ENCODE measurements at places on chromosomes 11 and 22.

GRCh38 chr11:70537576-70538571 is 139.5 kb downstream of the CTTN start:
- no peak for DNase-seq

GRCh38 chr11:125869521-125869920 is 17.9 kb upstream of the HYLS1 start:
- no peak for DNase-seq

DNA sequence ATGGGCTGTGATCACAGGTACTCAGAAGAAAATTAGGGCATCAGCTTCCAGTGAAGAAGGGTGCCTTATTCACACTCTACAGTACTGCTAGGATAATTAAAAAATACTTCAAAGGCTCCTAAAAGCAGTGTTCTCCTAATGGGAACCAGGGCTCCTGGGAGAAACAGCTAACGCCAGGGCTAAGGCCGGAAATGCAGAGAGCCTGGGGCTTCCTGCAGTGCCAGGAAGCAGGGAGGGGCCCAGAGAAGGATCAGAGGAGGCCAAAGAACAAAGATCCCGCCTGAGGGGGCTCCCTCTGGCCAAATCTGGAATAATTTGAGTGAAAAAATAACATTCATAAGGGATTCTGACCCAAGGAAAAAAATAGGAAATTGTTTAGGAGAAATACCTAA is 27.5 kb downstream of the TOLLIP start:
- no peak for DNase-seq

DNA sequence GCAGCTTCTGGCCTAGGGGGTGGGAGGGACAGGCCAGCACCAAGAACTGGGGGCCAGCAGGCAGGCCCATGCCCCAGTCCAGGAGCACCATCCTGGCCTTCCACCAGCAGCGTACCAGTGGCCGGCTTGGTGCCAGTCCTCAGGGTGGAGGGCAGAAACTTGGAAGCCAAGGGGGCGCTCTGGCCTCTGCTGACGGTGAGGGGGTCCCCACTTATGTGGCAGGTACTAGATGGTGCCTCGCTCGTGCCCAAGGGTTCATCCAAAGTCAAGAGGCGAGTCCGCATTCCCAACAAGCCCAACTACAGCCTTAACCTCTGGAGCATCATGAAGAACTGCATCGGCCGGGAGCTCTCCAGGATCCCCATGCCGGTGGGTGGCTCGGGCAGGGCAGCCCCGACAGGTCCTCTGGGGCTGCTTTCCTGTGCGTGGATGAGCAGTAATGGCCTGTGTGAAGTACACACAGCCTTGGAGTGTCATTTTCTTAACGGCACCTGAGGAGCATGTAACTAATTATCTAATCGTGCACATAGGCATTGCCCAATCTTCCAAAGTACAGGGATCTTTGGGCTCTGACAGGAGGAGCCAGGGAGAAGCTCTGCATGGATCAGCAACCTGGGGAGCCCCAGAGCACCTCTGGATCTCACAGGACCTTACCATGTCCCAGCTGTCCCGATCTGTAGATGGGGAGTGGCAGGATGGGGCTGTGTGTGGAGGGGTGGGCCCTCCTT is 79.1 kb downstream of the MORC2 start:
- no peak for DNase-seq

All from activated CD4-positive, alpha-beta T cell treated with anti-CD3 and anti-CD28 coated beads, Interleukin-2, amount 50 U/mL, for 4 hours (primary cell).